ENCODE measurements at places on chromosomes 3 and 15.

DNA sequence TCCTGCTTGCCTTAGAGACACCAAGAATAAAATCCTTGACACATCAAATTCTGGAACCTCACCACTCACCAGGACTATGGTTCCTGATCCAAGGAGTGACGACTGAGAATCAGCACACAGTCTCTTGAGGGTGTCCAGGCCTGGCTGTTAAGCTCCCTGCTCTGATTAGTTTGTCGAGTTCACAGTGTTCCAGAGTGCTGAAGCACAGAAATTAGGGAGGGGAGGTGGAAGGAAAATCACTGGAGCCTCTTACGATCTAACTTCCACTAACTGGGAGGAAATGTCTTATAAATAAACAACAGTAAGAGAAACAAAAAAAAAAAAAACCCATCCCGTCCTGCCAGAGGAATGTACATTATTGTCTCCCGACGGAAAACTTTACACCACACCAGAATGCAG is 330.2 kb downstream of the TIGIT start:
- DNase-seq = no peak

DNA sequence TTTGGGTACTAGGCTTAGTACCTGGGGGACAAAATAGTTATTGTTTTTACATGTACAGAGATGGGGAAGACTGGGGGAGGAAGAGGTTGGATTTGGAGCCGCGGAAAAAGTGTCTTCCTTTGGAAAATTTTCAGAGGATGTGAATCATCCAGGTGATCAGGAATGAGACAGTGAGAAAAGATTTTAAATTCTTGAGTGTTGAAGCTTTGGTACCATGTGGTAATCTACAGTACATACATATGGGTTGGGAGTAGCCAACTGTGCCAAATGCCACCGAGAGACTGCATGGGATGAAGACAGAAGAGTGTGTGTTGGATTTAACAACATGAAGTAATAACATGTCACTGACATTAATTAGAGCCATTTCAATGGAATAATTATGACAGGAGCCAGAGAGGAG is 1238.2 kb downstream of the ROBO1 start:
- DNase-seq = no peak

DNA sequence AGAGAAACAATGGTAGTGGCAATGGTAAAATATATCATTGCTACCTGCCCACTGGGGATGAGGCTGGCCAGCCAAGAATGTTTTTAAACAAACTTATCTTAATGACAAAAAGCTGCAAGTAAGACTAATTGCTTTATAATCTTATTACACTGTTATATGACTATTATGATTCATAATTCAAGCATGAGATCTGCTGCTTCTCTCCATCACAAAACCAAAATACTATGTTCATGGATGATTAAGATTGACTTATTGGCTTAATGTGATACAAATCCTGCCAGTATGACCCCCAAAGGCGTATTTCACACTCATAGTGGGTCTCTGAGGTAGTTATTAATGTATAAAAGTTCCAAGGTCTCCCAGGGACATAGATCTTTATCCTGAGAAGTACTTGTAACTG is 52.6 kb downstream of the FBN1 start:
- no peak for DNase-seq

GRCh38 chr15:85491691-85492090 is 111.3 kb downstream of the AKAP13 start:
- DNase-seq = no peak

- no peak for DNase-seq
Observed at GRCh38 chr3:113574213-113574612, 41.9 kb downstream of the SIDT1 start.

Measured in activated CD8-positive, alpha-beta memory T cell treated with anti-CD3 and anti-CD28 coated beads for 1 hour (primary cell).